ENCODE measurements at places on chromosomes 16 and 17.

- DNase-seq, result no peak
These were observed 10.5 kb downstream of the NUFIP2 start for GRCh38 chr17:29283496-29283895.

- peak; percentile 17 for DNase-seq
These were observed 3.2 kb downstream of the DEXI start for GRCh38 chr16:10938796-10939648.

GRCh38 chr17:80166446-80166845 is 3.4 kb upstream of the CARD14 start:
- peak; percentile 24 for DNase-seq

DNA sequence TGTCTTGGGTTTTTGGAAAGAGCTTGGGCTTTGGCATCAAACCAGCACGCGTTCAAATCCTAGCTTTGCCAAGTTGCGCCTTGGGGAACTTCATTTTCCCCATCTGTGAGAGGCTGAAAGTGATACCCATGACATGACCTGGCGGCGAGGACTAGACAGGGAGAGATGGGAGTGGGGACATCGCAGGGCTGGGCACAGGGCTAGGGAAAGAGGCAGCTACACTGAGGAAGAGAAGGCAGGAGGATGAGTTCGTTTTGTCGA is 202.9 kb downstream of the IRF8 start:
- DNase-seq, result peak; percentile 58

DNA sequence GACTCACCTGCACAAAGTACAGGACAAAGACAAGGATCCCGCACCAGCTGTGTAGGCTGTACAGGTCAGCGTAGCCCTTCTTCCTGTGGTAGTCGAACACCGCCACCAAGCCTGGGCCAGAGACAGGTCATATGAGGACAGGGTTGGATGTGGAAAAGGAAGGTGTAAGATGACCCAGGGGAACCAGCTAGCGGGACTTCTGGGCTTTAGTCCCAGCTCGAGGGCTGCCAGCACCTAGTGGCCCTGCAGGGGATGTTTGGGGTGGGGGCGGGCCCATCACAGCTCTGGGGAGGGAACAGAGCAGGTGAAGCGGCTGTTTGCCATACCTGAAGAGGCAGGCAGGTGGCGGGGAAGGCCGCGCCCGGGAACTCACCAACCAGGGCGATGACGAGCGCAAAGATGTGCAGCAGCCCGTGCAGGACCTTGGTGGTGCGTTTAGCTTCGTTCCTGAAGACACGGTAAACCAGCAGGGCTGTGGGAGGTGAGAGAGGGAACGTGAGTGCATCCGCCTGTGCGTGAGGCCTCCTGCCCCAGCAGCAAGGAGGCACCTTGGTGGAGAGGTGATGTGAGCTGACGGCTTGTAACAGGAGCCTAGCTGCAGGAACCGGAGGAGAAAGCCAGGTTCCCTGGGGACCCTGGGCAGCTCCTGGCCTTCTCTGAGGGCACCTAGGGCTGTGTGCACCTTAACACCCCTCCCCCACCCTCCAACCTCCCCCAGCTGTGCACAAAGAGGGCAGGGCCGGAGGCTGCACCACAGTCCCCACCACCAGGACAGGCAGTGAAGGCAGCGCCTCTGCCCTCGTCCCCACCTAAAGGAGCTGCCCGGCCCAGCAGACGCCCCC is 10.2 kb downstream of the CYB561 start:
- DNase-seq, result no peak

DNA sequence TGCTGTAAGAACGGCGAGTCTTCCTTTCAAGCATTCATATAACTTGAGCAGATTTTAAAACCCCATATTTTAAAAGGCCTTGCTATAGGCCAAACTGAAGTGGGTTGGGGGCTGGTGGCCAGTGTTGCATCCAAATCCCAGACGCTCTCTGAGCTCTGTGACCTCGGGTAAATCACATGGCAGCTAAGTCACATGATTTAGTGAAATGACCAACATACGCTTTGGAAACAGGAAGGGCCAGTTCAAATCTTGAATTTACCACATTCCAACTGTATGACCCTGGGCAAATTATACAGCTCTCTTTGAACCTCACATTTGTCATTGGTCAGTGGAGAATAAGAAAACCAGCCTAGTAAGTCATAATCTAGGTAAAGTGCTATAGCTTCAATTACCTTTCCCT is 519.3 kb downstream of the HAPSTR1 start:
- DNase-seq, result no peak

- no peak for DNase-seq
These were observed 776 bp downstream of the LRRC75A start for GRCh38 chr17:16491131-16491702.

GRCh38 chr17:57906910-57907309 is 48.3 kb downstream of the CUEDC1 start:
- no peak for DNase-seq

- DNase-seq, result peak; percentile 83
These were observed 28.0 kb downstream of the ZCCHC14 start for GRCh38 chr16:87464691-87465300.

- peak; percentile 40 for DNase-seq
These were observed 306.9 kb upstream of the RBFOX1 start for GRCh38 chr16:7025616-7026190.

DNA sequence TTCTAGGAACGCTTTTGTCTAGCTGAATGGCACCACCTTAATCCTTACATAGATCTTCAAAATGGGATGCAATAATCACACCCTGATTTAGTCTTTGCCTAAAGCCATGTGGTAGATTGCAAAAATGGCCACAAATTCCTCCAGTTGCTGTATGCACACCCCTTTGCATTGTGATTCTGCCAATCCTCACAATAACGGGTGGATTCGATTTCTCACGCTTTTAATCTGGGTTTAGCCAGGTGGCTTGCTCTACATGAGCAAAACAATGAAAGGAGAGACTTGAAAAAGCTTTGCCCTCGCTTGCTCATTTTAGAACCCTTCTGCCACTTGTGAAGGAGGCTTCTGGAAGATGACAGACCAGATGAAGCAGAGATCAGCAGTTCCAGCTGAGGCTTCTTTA is 50.3 kb upstream of the B4GALNT2 start:
- DNase-seq, result no peak

GRCh38 chr17:2815781-2816185 is 19.5 kb downstream of the RAP1GAP2 start:
- DNase-seq, result no peak

- peak; percentile 97 for DNase-seq
These were observed at the start of gene JMJD6 for GRCh38 chr17:76726231-76726775. Gene JMJD6, minus strand, starts transcription at chr17:76726606. Its CDS starts 131 bp downstream, at chr17:76726475.

DNA sequence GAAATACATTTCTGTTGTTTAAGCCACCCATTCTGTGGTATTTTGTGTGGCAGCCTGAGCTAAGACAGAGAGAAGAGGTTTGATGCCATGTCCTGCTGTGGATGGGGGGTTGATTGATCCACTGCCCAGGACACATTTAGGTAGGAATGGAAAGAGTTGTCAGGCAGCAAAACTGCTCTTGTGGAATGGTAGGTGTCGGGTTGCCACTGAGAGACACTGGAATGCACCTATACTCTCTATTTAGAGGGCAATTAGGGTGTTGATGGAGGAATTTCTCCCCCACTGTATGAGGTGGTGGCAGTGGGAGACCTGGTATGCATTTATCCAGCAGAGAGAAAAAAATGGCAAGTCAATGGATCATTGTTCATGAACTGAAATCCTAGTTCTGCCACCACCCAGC is 30.9 kb downstream of the CBLN1 start:
- DNase-seq, result no peak

- DNase-seq, result peak; percentile 59
These were observed 26.6 kb upstream of the GINS2 start for GRCh38 chr16:85715169-85716021.

- DNase-seq, result no peak
These were observed 4.4 kb downstream of the CDC27 start for GRCh38 chr17:47184681-47185080.

GRCh38 chr16:14489460-14489859 is 140.6 kb downstream of the PARN start:
- no peak for DNase-seq

DNA sequence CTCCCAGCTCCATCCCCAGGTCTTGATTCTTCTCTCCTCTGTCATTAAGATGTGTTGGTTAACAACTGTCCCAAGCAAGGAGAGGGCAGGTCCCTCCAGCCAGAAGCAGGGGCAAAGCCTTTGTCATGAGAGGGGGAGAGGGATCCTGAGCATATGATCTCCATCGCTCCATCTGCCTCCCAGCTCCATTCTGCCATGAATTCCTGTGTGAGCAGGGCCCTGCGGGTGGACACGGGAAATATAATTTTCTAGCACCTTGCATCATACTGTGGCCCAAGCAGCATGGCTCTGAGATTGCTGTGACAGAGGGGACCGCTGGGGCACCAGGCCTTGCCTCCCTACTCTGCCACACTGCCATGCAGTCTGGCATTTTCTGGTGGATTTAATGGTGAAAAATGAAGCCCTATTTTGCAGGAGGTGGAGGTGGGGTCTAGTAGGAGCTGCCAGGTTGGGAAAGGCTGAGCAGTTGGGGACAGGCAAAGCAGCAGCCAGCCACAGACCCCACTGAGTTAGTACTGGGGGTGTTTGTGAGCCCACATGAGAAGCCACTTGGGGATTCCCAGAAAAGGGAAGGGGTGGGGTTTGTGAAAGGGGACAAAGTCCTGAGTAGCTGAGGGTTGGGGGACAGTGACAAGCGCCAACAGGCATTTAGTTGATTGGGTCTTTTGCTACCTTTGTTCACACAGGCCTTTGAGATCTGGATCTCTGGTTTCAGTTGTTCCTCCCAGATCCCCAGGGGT is 16.4 kb downstream of the TMEM238L start:
- DNase-seq, result no peak

DNA sequence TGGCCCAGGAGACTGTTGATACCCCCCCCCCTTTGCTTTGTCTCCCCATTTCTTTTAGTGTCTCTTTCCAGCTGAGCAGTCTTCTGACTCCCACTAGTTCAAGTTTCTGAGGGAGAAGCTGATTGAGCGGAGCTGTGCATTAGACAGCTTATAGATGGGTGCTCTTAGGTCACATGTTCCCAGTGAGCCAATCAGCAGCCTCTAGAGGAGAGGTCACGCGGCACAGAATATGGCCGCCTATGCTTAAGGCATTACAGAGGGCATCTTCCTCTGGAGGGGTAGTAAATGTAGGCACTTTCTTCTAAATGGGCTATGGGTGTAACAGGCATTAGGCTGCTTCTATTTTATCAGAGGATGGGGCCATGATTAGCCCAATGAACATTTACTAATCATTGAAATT is 131.6 kb downstream of the CDH13 start:
- no peak for DNase-seq

- peak; percentile 77 for DNase-seq
These were observed 186.8 kb upstream of the IRX3 start for GRCh38 chr16:54473226-54473993.

DNA sequence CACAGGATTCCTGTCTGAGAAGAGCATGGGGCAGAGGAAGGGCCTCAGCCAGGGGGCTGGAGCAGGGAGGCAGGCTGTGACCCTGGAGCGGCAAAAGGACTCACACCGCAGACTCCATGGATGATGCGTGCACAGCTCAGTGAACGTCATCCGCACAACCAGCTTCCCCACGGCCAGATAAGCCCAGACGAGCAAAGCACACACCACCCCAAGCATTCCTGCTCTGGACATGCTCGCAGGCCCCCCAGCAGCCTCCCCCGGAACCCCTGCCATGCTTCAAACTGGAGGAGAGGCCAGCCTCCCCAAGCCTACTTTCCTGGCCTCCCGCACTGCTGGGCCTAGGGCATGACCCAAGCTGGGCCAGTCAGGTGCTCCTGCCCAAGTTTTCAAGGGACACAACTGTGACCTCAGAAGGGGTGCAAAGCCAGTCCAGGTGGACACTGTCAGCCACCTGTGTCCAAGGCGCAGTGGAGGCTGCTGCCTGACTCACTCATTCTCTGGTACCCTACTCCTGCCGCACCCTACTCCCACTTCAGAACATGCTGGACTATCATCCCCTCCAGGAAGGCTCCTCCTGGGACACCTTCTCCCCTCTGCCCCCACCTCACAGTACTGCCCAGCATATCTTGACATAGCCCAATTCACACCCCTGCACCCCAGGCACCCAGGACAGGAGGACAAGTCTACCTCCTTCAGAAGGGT is 4.8 kb downstream of the BCAR1 start:
- no peak for DNase-seq

DNA sequence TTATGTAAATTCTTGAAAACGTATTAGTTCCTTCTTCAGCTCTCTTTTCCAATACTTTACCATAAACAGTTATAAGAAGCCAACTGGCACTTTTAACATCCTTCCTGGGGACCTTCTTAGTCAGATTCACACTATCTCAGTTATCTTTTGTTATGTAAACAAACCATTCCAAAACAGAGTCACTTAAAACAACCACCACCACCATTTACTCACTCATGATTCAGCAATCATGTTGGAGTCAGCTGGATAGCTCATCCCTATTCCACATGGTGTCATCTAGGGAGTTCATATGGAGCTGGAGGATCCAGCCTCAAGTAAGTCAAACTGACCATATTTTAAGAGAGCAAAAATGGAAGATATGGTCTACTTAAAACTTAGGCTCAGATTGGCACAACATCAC is 240.3 kb upstream of the IRX3 start:
- no peak for DNase-seq

DNA sequence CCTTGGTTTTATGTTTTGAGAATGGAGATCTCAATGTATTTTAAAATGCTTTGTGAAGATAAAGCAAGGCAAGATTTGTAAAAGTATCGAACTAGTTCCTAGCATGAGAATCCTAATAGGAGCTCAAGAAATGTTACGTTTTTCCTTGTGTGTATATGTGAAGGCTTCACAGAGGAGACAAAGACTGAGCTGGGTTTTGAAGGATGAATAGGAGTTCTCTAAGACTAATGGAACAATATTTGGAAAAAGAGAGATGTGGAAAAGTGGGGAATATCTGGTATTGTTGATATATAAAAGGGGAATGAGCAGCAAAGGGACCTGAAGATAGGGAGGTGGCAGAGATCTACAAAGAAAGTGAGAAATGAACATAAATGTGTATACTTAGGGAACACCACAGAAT is 127.4 kb downstream of the SNX11 start:
- DNase-seq, result no peak

DNA sequence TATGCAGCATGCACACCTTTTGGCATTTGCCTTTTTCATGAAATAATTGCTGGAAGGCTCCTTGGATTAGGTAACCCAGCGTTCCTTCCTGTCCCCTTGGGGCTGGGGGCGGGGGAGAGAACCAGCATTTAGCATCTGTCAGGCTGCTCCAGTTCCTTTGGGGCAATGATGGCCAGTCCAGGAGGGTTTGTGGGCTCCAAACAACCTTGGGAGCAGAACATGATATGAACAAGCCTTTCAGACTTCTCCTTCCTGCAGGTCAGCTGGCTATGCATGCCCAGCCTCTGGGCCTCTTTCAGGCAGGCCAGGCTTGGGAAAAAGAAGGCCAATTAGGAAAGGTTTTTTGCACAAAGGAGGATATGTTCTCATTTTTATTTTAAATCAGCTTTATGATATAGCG is 1.1 kb upstream of the SMTNL2 start:
- DNase-seq, result no peak

- DNase-seq, result no peak
These were observed 89.8 kb downstream of the USP31 start for GRCh38 chr16:23059433-23059832.

- no peak for DNase-seq
These were observed at the start of gene SLC9A5 for GRCh38 chr16:67248401-67249177. Gene SLC9A5, plus strand, starts transcription at chr16:67248979. Its CDS starts 36 bp downstream, at chr16:67249015.

All from left lung (tissue), 14 donors.